ENCODE measurements at places on chromosomes 7 and 10.

- no peaks in the 10 kb centered on the region for H3K36me3 ChIP-seq
- H3K27ac ChIP-seq, result peak overlapping the region; percentile 60
- H3K4me1 ChIP-seq, result no peaks in the 10 kb centered on the region
- H3K27me3 ChIP-seq, result no peaks in the 10 kb centered on the region
Observed at GRCh38 chr10:28633750-28634149, 43.6 kb upstream of the BAMBI start.

GRCh38 chr7:157565201-157565626 is 228.4 kb downstream of the DNAJB6 start:
- H3K4me1 ChIP-seq, result peaks cover 10% of the 10 kb centered on the region
- no peak overlapping the region for H3K27ac ChIP-seq
- peak; percentile 27 for DNase-seq
- H3K27me3 ChIP-seq, result no peaks in the 10 kb centered on the region

DNA sequence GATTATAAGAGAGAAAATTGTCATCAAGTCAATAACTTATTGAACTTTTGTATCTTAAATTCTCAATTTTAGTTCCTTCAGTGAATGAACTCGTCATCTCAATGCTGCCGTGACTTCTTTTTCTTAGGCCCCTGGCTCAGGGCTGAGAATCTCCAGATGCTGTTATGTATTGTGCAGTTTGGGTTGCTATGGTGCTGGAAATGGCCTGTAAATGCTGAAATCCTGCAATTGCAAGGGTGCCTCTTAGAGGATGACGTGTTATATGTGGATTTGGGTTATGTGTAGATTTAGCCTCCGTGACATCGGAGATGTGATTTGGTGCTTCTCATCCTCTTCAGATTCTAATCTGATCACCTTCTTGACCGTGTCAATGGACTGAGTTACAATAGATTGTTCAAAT is 55.7 kb upstream of the ZRANB1 start:
- no peaks in the 10 kb centered on the region for H3K27me3 ChIP-seq
- H3K4me1 ChIP-seq, result no peaks in the 10 kb centered on the region
- no peak overlapping the region for H3K4me3 ChIP-seq
- no peak overlapping the region for H3K27ac ChIP-seq

- no peak overlapping the region for H3K4me3 ChIP-seq
- no peaks in the 10 kb centered on the region for H3K27me3 ChIP-seq
- DNase-seq, result no peak
- H3K27ac ChIP-seq, result no peak overlapping the region
Observed at GRCh38 chr10:133356549-133357284, 1.1 kb downstream of the FUOM start.

DNA sequence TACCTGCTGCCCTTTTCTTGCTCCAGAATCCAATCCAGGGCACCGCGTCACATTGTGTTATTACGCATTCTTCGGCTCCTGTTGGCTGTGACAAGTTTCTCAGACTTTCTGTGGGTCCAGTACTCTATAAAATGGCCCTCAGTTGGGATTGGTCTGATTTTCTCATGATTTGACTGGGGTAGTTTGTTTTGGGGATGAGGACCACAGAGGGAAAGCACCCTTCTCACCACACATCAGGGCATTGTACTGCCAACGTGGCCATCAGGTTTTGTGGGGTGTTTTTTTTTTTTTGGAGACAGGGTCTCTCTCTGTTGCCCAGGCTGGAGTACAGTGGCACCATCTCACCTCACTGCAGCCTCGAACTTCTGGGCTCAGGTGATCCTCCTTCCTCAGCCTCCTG is 17.0 kb upstream of the ORAI2 start:
- no peak overlapping the region for H3K27ac ChIP-seq
- H3K27me3 ChIP-seq, result no peaks in the 10 kb centered on the region
- H3K4me3 ChIP-seq, result no peak overlapping the region
- no peak for DNase-seq

DNA sequence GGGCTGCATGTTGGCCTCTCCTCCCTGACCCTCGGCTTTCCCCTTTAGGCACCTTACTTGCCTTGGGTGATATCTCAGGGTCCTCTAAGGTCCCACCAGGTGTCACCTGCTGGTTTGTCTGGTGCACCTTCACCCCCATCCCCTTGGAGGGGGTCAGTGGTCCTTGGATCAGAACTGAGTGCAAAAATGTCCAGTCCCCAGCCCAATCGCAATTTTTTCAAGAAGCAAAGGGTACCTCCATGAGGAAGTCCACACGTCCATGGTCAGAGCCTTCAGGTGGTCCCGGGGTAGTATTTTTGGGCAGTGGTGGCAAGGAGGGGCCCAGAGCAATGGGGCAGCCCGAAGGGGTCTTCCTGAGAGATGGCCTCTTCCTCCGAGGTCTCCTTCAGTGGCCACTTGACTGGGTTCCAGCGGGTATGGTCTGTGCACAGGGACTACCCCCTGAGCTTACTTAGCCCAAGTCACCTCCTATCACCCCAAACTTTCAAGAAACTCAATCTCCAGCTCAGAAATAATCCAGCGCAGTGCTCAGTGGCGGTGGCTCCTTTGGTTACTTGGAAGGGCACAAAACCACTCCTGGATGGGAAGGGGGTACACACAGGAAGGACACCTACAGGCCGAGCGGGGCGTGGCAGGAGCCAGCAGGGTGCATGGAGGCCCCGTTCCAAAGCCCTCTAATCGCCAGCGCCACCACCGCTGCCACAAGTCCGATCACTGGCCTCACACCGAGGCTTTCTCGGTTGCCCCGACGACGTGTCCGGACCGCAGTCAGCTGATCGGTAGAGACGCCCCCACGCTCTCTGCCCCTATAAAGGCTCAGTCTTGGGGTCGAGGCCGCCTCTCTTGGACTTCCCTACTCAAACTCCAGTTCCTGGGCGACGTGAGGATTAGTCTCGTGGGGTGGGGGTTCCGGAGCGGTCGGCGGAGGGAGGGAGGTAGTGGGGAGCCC is 4.5 kb downstream of the SAP25 start:
- no peak overlapping the region for H3K27ac ChIP-seq
- H3K4me3 ChIP-seq, result no peak overlapping the region
- peaks cover 4% of the 10 kb centered on the region for H3K4me1 ChIP-seq
- H3K36me3 ChIP-seq, result no peaks in the 10 kb centered on the region
- H3K27me3 ChIP-seq, result no peaks in the 10 kb centered on the region
